Central memory CD8-positive, alpha-beta T cell (primary cell): ENCODE measurements at places on chromosomes 5 and 9.
A peak's percentile ranks its signal among the peaks of the same experiment; 100 is the strongest.

DNA sequence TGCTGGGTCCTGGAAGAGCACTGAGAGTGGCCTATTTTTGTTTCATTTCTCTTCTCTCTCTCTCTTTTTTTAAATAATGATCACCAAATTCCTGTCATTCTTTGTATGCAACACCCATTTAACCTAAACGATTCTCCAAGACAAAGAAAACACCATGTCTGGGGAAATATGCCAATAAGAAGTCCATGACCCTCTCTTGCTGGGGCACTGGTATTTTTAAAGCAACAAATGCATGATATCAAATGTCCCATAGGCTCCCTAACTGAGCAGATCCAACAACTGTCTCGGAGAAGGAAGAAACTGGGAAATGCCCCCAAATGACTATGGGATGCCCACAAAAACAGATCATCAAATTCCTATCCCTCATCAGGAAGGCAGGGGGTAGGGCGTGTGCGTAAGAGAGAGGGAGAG is 567.4 kb downstream of the CCDC171 start:
- no peak for DNase-seq

GRCh38 chr5:600886-601541 is 11.1 kb upstream of the CEP72 start:
- no peak for DNase-seq

GRCh38 chr9:70979966-70980365 is 141.5 kb downstream of the TRPM3 start:
- no peak for DNase-seq

DNA sequence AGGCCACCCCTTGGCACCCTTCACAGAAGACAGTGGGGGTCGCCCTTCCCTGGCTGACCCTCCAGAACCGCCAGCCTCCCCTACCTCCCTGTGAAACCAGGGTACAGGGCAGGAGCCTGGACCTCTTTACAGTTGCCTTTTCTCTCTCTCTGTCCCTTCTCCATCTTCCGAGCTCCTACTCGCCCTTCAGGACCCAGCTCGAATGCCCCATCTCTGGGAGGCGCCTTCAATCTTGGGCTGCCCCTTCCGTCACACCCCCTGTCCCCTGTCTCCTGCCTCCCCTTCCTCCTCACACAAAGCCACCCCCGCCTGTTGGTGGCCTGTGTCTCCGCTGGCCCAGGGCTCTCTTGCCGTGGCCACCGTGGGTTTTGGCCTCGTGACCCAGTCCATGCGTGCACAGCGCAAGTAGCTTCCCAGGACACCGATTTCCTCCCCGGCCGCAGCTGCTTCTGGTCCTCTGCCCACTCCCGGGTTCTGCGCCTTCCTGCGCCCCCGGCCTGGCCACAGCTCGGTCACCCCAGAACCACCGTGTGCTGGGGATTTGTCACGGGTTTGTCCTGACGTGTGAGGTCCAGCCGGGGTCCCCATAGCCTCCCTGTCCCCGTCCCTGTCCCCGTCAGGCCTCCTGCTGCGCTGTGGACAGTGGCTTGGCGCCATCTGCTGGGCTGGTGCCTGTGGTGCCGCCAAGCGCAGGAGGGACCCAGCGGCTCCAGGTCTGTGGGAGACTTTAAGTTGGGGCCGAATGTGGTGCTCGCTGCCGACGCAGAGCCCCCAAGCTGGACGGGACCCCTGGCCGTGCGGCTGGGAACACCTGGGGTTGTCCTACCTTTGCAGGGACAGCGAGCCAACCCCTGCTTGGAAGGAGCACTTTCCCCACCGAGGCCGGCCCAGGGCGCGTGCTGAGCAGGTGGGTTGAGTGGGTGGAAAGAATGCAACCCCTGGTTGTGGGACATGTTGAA is 4.0 kb upstream of the TMEM250 start:
- DNase-seq, result peak; percentile 69

DNA sequence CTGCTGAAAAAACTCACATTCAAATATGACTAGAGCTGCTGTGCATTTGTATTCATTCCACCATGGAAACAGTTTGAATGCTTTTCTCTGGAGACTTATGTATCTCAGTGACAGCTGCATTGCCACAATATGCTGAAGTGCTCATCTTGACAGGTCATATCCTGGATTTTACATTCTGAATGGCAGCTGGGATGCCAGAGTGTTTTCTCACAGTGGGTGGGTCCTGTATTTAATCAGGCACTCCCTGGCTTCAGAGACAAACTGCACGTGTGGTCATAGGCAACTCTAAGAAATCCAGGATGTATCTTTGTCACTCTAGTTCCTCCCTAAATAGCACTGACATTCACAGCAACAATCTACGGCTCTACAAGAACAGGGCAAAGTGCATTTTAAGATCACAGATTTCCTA is 75.6 kb downstream of the ST8SIA4 start:
- no peak for DNase-seq

DNA sequence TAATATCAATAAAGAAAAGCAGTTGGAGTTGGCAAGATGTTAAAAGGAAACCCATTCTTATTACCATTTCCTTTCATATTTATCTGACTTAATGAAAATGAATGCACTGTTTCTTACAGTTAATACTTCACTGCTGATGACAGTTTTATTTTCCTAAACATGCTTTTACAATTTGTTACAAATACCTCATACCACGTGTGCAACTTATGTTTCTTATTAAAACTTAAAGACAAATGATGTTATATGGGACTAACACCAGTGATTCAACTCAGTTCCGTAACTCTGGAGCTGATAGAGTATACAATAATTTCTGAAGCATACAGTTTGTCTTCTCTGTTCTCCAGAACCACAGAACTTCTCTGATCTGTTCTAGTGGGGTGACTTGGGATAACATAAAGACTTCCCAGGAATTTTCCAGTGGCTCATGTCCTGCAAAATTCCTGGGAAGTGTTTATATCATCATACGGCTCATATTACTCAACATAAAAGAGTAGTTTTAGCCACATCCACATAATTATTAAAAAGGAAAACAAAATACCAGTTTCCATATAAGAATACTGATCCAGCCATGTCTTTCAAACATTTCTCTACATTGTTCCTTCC is 1259.0 kb upstream of the C9orf72 start:
- DNase-seq, result no peak

- DNase-seq, result no peak
These were observed 47.7 kb upstream of the TESK1 start for GRCh38 chr9:35557320-35557719.

GRCh38 chr5:83539463-83539790 is 67.9 kb downstream of the VCAN start:
- no peak for DNase-seq

GRCh38 chr9:126398403-126399058 is 71.9 kb downstream of the MVB12B start:
- peak; percentile 52 for DNase-seq
